ENCODE measurements at places on chromosomes 6 and 20. TPM values are rescaled to one million over a fixed set of nuclear protein-coding genes. Genes with fewer than 3 reads are reported as not detected.

GRCh38 chr6:45915780-45916468 is 99.7 kb downstream of the CLIC5 start:
- H3K27me3 ChIP-seq: no peaks in the 10 kb centered on the region
- DNase-seq: no peak
- no peaks in the 10 kb centered on the region for H3K36me3 ChIP-seq

DNA sequence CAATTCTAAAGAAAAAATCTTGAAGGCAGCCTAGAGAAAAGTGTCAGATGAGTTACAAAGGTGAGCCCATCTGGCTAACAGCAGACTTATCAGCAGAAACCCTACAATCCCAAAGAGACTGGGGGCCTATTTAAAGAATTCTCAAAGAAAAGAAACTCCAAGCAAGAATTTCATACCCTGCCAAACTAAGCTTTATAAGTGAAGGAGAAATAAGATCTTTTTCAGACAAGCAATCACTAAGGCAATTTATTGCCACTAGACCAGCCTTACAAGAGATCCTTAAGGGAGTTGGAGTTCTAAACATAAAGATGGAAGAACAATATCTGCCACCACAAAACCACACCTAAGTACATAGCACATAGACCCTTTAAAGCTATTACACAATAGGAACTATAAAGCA is 24.9 kb upstream of the DEFB126 start:
- no peak for DNase-seq
- H3K4me1 ChIP-seq: no peaks in the 10 kb centered on the region
- no peaks in the 10 kb centered on the region for H3K36me3 ChIP-seq
- no peak overlapping the region for H3K27ac ChIP-seq

GRCh38 chr6:111119571-111120329 is 32.4 kb downstream of the SLC16A10 start:
- H3K27me3 ChIP-seq: no peaks in the 10 kb centered on the region
- no peaks in the 10 kb centered on the region for H3K4me1 ChIP-seq
- H3K4me3 ChIP-seq: no peak overlapping the region
- H3K36me3 ChIP-seq: no peaks in the 10 kb centered on the region
- H3K27ac ChIP-seq: no peak overlapping the region

GRCh38 chr20:51380401-51381385 is 161.8 kb downstream of the NFATC2 start:
- no peaks in the 10 kb centered on the region for H3K27me3 ChIP-seq
- no peaks in the 10 kb centered on the region for H3K36me3 ChIP-seq
- H3K27ac ChIP-seq: peak overlapping the region; percentile 21
- peak; percentile 67 for DNase-seq

- no peaks in the 10 kb centered on the region for H3K27me3 ChIP-seq
- no peak overlapping the region for H3K4me3 ChIP-seq
- DNase-seq: peak; percentile 25
- peaks cover 10% of the 10 kb centered on the region for H3K4me1 ChIP-seq
- no peak overlapping the region for H3K27ac ChIP-seq
These were observed 7.0 kb upstream of the RIN2 start for GRCh38 chr20:19750907-19751636.

DNA sequence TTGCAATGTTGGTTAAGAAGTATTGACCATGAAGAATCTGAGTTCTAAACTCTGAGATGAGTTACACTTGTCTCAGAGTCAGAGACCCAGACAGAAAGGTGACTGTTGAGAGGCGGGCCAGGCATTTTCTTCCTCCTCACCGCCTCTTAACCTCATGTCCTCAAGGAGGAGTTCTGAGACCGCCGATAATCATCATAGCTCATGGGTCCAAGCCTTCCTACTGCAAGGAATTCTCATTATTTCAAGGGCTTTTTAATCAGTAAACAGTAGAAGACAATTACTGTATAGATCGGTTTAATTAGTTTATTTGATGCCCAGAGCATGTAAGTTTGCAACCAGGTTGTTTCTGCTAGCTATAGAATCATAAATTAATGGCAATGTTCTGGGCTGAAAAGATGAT is 382.4 kb upstream of the MMS22L start:
- no peak overlapping the region for H3K27ac ChIP-seq
- no peak for DNase-seq
- H3K4me1 ChIP-seq: no peaks in the 10 kb centered on the region
- no peak overlapping the region for H3K4me3 ChIP-seq

DNA sequence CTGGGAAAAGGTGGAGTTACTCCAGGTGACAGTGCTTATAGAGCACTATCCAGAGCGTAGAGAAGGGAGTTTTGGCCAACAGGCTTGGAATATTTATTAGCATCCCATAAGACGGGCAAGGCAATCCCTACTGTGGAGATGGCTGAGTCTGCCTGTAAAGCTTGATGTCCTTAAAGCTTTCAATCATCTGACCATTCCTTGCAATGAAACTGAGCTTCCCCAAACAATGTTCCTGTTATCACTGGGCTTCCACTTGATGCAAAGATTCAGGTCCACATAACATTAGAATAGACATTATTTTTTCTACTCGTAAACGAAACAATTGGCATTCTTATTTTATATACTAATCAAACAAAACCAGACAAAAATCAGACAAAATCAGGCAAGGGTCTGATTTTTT is 48.4 kb upstream of the PIM1 start:
- no peak overlapping the region for H3K4me3 ChIP-seq
- H3K36me3 ChIP-seq: no peaks in the 10 kb centered on the region
- H3K27ac ChIP-seq: no peak overlapping the region
- no peaks in the 10 kb centered on the region for H3K4me1 ChIP-seq

GRCh38 chr6:13709689-13710551 is 1.7 kb downstream of the RANBP9 start:
- peaks cover 33% of the 10 kb centered on the region for H3K4me1 ChIP-seq
- no peaks in the 10 kb centered on the region for H3K36me3 ChIP-seq
- H3K4me3 ChIP-seq: peak overlapping the region; percentile 74

- peaks cover 3% of the 10 kb centered on the region for H3K27me3 ChIP-seq
- DNase-seq: no peak
- H3K27ac ChIP-seq: no peak overlapping the region
- no peak overlapping the region for H3K4me3 ChIP-seq
- no peaks in the 10 kb centered on the region for H3K36me3 ChIP-seq
- H3K4me1 ChIP-seq: peaks cover 43% of the 10 kb centered on the region
These were observed 301.4 kb upstream of the SUPT3H start for GRCh38 chr6:45679163-45679562.

DNA sequence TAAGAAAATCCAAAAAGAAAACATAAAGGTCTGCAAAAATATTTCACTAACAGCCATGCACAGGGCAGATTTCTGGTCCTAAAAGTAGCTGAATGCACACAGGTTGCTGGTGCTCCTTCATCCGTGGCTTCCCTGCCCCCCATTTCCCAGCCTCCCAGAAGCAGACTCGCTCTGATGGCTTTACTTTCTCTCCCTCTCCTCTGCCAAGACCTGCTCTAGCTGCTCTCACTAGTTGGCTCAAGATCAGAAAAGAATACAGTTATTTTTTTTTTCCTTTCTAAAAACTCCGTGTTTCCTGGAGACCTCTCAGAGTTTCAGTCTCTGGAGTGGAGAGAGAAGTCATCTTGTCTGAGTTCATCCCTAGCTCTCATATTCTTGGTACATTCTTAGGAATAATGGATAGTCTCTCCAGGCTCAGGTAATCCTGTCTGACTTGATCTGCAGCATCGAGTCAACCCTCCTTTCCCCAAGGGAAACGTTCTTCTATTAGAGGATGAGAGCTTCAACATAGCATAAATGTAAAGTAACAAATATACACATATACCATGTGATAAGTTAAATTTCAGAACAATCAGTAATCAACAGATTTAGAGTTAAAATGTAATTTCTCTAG is 214.2 kb downstream of the TBC1D7 start:
- no peak overlapping the region for H3K4me3 ChIP-seq
- no peaks in the 10 kb centered on the region for H3K4me1 ChIP-seq
- no peaks in the 10 kb centered on the region for H3K36me3 ChIP-seq
- H3K27ac ChIP-seq: no peak overlapping the region
- no peak for DNase-seq

- no peaks in the 10 kb centered on the region for H3K36me3 ChIP-seq
- H3K27me3 ChIP-seq: no peaks in the 10 kb centered on the region
- no peak overlapping the region for H3K4me3 ChIP-seq
- peaks cover 13% of the 10 kb centered on the region for H3K4me1 ChIP-seq
- no peak overlapping the region for H3K27ac ChIP-seq
- no peak for DNase-seq
These were observed 6.4 kb downstream of the RAB44 start for GRCh38 chr6:36703982-36704381.

DNA sequence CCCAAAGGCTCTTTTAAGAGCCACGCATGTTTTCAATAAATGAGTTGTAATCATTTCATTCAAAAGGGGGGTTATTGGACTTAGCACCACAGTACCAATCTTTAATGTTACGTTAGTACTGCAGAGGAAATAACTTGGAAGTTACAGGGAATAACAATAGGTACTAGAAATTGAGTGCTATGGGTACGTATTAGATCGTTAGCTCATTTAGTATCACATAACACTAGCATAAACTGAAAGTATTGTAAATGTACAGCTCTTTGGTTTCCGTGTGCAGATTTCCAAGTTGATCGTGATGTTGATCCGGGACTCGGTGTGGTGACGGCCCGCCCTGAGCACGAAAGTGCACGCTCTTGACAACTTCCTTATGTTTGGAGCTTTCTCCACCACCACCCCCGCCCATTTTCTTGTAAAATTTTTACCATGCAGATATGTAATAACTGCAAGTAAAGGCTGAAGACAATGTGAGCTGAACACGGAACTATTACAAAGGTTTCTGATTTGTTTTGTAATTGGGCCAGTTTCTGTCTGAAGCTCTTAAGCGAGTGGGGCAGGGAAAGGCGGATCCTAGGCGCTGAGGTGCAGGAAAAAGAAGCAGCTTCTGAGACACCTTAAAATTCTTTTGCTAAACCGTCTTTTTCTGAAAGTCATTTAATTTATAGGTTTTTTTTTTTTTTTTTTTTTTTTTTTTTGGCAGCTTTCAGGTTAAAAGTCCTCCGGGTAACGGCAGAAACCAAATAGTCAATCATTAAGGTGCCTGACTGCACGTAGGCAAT is 71.5 kb downstream of the HFE start:
- peaks cover 4% of the 10 kb centered on the region for H3K36me3 ChIP-seq
- no peaks in the 10 kb centered on the region for H3K27me3 ChIP-seq
- H3K27ac ChIP-seq: peak overlapping the region; percentile 73
- DNase-seq: peak; percentile 83
- peak overlapping the region; percentile 100 for H3K4me3 ChIP-seq

- no peaks in the 10 kb centered on the region for H3K36me3 ChIP-seq
- no peak overlapping the region for H3K27ac ChIP-seq
- H3K27me3 ChIP-seq: peaks cover 24% of the 10 kb centered on the region
- DNase-seq: no peak
- H3K4me3 ChIP-seq: no peak overlapping the region
These were observed 3.1 kb upstream of the LAMA5 start for GRCh38 chr20:62370115-62370806.

- no peak overlapping the region for H3K27ac ChIP-seq
- peaks cover 5% of the 10 kb centered on the region for H3K27me3 ChIP-seq
- no peaks in the 10 kb centered on the region for H3K36me3 ChIP-seq
- no peaks in the 10 kb centered on the region for H3K4me1 ChIP-seq
- no peak overlapping the region for H3K4me3 ChIP-seq
These were observed 104.0 kb downstream of the PHACTR3 start for GRCh38 chr20:59708326-59708725.

- H3K27ac ChIP-seq: no peak within 1 kb of the TSS
These were observed at the start of gene CFB for GRCh38 chr6:31945507-31946369. TSS of gene CFB (plus strand) at chr6:31946095. CDS start at chr6:31946222, 127 bp downstream.

DNA sequence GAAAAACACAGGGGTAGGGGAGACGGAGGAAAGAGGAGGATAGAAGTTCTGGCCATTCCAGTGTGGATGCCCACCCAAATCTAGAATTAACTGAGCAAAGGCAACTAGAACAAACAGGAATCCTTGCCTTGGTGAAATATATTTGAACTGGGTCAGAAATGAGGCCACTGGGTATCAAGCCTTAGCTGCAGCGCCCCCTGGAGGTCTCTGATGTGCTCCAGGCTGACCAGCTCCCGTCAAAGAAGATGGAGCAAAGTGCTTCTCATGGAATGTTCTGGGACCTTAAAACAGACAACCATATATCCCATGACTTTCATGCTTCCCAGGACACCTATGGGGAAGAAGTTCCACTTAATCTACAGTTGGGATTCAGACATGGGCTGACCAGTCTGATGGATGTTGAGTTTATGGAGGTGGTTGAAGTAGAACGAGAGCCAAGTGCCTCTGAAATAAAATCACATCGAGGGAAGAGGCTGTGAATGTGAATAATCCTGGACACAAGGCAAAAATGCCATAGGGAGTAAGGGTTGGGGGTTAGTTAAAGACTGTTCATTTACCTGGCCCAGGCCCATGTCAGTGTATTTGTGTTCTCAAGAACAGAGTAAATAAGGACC is 50.4 kb downstream of the HLA-DPB1 start:
- H3K4me3 ChIP-seq: no peak overlapping the region
- H3K27ac ChIP-seq: no peak overlapping the region
- H3K4me1 ChIP-seq: no peaks in the 10 kb centered on the region
- DNase-seq: peak; percentile 77
- H3K36me3 ChIP-seq: peaks cover 9% of the 10 kb centered on the region

GRCh38 chr6:20706238-20706938 is 172.1 kb downstream of the CDKAL1 start:
- no peak for DNase-seq
- H3K36me3 ChIP-seq: no peaks in the 10 kb centered on the region
- no peak overlapping the region for H3K4me3 ChIP-seq
- no peaks in the 10 kb centered on the region for H3K27me3 ChIP-seq
- no peaks in the 10 kb centered on the region for H3K4me1 ChIP-seq

DNA sequence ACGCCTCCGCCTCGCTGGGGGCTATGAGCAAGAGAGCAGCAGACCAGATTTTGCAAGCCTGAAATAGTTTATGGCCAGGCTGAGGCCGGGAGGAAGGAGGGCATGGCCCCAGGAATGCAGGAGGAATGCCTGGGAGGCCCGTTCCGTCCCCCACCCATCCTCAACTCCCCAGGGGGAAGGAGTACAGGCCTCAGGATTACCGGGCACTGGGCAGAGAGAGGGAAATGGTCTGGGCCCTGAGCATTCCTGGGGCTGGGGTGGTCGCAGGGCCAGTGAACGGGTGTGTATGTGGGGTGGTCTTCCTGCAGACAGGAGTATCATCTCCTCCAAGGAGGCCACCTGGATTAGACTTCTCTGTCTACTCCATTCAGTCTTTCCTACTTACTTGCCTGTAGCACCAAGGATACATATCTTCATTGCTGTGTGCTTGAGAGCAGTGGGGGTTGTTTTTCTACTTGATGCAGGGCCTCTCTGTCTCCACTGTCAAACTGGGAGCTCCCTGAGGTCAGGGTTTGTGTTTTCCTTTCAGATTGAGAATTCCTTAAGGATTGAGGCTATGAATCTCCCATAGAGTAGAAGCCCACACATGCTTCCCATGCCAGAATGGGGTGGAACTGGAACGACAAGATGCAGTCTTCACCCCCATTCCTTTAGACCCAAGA is 81.3 kb downstream of the VEGFA start:
- no peaks in the 10 kb centered on the region for H3K4me1 ChIP-seq
- H3K27ac ChIP-seq: no peak overlapping the region
- no peaks in the 10 kb centered on the region for H3K27me3 ChIP-seq
- no peak overlapping the region for H3K4me3 ChIP-seq

CEBPB gene
- total RNA-seq: 24.7 TPM

RAB32 gene
- total RNA-seq: not detected

EFCAB8 gene
- total RNA-seq: 3.8 TPM

PSORS1C1 gene
- not detected for total RNA-seq

ADA gene
- 34.3 TPM for total RNA-seq

NRSN1 gene
- not detected for total RNA-seq

TUBB2B gene
- total RNA-seq: not detected

SCAND1 gene
- total RNA-seq: 40.8 TPM

HLA-DOA gene
- 209 TPM for total RNA-seq

GATA5 gene
- total RNA-seq: not detected
